ENCODE measurements at places on chromosomes 6 and 20.

DNA sequence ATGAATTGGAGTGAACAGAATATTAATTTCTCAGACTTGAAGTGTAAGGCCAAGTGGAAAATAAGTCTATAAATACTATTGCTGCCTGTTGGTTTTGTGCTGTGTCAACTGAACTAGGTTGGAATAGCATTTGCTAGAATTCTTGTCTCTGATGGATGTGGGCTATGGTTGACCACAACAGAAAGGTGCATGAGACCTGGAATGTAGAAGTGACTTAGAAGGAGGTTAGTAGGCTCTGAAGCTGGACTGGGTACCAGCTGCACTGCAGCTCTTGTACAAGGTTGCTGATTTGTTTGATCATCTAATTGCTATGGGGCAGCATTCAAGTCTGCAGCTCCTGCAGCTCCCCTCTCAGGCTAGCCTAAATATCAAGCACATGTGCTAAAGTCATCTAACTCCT is 479.0 kb upstream of the NRSN1 start:
- no peak for DNase-seq

DNA sequence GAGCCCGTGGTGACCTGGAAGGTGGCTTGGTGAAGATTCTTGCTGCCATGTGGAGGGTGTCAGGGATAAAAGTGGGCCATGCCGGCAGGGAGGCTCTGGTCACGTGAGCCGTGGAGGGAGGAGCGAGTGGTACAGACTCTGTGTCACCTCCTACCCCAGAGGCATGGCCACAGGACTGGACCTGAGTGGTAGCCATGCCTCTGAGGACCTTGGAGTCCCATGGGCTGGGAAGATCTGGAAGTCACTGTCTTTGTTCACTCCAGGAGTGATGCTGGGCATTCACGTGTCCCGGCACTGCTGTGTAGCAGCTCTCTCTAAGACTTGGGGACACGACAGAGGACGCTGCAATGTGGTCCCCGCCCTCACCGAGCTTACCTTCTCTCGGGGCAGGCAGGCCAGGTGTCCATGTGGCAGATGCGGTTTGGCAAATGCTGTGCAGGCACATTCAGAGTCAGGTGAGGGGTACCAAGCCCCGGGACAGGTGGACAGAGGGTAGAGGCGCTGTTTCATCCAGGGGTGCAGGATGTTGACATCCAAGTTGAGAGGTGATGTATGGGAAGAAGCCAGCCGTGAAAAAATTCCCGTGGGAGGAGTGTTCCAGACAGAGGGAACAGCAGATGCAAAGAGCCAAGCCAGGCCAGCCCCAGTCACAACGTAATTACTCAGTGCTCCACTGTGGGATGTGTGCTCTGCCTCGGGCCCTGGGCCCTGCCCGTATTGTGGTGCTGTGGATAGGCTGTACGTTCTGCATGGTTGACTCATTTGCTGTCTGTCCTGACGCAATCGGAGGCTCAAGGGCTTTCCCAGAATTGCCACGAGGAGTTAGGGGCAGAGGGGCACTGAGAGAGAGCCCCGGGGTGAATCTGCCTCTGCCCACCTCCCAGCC is 307.8 kb downstream of the TAF4 start:
- DNase-seq: no peak

DNA sequence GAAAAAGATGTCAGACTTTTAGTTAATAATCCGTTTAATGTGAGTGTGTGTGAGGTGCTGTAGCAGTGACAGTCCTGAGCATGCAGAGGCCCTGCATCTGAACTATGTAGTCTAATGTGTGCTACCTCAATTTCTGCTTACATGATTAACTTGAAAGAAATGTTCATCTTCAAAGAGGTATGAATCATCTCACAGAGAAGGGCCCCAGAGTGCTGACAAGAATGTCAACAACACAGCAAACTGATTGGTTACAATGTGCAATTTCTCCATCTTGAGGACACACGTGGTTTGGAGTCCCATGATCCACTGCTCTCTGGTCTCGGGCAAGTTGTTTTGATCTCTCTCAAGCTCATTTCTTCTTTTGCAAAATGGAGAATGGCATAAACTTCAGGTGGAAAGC is 61.7 kb upstream of the EMILIN3 start:
- peak; percentile 25 for DNase-seq

DNA sequence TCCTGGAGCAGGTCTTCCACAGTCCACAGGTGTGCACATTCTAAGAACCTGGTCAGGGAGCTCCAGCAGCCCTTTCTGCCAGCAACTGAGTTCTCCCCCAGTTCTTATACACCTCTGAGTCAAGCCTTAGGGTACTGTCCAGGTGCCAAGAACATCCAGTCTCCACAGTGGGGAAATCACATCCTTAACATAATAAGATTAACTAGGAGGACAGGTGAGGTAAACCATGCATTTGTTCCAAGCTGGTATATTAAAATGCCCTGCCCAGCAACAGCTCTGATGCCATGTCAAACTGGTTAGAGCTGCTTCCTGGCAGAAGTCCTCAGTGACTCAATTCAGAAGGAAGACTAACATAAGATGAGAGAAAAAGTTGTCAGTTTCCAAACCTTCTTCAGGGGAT is 303.9 kb upstream of the SGK1 start:
- DNase-seq: no peak
